Suprapubic skin (tissue), 4 donors: ENCODE measurements at places on chromosomes 13 and 19.

- DNase-seq = no peak
- H3K4me3 ChIP-seq = no peak overlapping the region
- H3K27ac ChIP-seq = no peak overlapping the region
- no peaks in the 10 kb centered on the region for H3K27me3 ChIP-seq
Measured at GRCh38 chr13:20349564-20350381, 117.7 kb upstream of the GJB6 start.

DNA sequence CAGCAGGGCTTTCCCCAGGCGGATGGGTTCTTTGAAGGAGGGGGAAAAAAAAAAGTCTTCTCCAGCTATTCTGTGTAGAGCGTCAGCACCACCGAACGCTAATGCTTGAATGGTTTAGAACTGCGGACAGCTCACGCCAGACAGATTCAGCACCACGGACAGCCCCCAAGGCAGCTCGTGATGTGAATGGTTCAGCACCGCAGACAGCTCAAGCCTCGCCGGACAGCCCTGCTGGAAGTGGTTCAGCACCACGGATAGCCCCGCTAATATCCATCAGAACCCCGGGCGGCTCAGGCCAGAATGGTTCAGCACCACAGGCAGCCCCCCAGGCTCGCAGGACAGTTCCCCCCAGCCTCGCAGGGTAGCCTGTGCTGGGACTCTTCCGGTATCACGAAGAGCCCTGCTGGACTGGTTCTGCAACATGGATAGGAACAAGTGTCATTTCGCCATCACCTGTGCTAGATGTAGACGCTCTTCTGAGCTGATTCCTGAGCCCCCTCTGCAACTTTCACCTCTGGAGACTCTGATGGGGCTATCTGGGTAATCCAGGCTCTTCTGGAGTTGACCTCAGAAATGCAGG, 4.9 kb upstream of the SMIM17 start:
- no peaks in the 10 kb centered on the region for H3K4me1 ChIP-seq
- no peak overlapping the region for H3K4me3 ChIP-seq
- DNase-seq = no peak
- peaks cover 12% of the 10 kb centered on the region for H3K27me3 ChIP-seq

- no peak for DNase-seq
- no peak overlapping the region for H3K4me3 ChIP-seq
Measured at GRCh38 chr13:88459331-88459730, 788.2 kb downstream of the SLITRK5 start.

GRCh38 chr19:16405091-16405490, 66.7 kb downstream of the EPS15L1 start:
- H3K27ac ChIP-seq = peak overlapping the region; percentile 52
- H3K4me1 ChIP-seq = peaks cover 4% of the 10 kb centered on the region
- H3K4me3 ChIP-seq = no peak overlapping the region
- DNase-seq = no peak
- peaks cover 78% of the 10 kb centered on the region for H3K36me3 ChIP-seq

DNA sequence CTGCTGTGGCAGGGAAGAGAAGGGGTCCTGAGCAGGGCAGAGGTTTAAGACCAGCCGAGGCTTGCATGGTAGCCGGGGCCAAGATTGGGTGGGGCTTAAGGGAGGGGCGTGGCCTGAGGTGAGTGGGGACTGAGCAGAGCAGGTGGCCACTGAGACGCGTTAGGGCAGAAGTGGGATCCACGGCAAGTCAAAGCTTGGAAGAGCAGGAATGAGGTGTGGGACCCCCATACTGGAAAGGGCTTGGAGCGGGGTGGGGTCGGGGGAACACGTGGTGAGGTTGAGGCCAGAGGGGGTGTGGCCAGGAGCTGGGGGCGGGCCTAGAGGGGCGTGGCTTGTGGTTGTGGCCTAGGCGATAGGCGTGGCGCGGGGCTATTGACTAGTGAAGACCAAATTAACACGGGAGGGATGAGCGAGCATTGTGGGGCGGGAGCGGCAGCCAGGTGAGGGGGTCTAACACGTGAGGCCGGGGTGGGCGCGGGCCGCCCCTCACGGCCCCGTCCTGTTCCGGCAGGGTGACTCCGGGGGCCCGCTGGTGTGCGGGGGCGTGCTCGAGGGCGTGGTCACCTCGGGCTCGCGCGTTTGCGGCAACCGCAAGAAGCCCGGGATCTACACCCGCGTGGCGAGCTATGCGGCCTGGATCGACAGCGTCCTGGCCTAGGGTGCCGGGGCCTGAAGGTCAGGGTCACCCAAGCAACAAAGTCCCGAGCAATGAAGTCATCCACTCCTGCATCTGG, 3.3 kb downstream of the CFD start:
- H3K27ac ChIP-seq = no peak overlapping the region
- H3K27me3 ChIP-seq = no peaks in the 10 kb centered on the region
- DNase-seq = no peak

GRCh38 chr13:47455626-47456025, 545.4 kb downstream of the SUCLA2 start:
- H3K27ac ChIP-seq = no peak overlapping the region

DNA sequence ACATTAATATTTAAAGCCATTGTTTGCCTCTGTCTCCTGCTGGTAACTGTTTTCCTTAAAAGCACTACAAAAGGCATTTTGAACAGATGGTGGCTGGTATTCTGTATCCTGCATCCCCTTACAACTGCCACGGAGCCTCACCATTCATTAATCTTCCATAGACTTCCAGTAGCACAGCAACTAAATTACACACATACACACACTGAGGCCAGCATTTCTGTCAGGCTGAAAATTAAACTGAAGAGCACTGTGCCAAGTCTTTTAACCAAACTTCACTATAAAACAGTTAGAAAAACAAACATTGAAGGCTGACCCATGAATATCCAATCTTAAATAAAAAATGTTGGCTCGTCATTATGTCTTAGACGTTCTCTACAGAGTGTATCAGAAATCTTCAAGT, 697.8 kb downstream of the DACH1 start:
- no peaks in the 10 kb centered on the region for H3K4me1 ChIP-seq
- H3K27ac ChIP-seq = no peak overlapping the region
- DNase-seq = no peak

GRCh38 chr13:98441056-98441676, 135.7 kb downstream of the STK24 start:
- no peak for DNase-seq
- no peak overlapping the region for H3K4me3 ChIP-seq
- peaks cover 42% of the 10 kb centered on the region for H3K36me3 ChIP-seq
- peaks cover 14% of the 10 kb centered on the region for H3K4me1 ChIP-seq

DNA sequence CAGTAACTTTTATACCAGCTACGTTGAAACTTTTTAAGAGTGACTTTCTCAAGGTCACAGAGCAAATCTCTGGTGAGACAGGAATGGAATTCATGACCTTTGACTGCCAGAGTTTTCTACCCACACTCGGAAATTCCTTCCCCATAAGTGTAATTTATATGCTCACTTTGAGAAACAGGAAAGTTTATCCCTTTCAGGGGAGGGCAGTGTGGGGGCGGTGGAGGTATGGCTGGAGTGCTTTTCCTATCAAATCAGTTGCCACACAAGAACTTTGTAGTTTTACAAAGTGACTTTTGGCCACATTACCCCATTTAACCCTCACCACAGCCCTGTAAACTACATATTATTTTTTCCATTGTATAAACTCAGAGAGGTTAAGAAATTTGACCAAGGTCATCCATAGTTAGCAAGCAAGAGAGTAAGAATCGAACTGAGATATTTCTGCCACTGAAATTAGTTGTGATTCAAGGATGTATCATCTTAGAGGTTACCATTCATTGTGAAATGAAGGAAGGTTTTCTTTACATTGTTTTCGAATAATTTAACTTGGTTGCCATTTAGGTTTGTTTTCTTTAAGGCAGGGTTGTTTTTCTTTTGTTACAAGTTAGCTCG, 5.9 kb downstream of the KLF12 start:
- H3K27me3 ChIP-seq = no peaks in the 10 kb centered on the region
- no peaks in the 10 kb centered on the region for H3K36me3 ChIP-seq
- H3K4me3 ChIP-seq = no peak overlapping the region
- no peak for DNase-seq

DNA sequence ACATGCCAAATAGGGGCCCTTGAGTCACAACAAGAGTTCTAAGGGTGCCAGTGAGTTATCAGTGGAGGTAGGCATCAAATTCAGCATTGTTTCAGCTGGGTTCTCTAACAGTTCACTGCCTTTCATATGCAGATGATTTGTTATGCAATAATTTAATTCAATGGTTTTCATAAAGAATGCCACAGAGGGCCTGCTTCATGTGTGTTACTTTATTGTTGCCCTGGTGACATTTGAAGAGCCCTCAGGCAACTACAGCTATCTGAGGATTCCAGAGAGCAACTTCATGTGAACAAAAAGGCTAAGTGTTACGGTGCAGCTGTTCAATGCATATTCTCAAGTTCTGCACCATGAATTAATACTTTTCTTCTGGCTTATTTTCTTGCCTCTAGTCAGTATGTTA, 43.1 kb upstream of the STARD13 start:
- no peak for DNase-seq
- H3K27ac ChIP-seq = no peak overlapping the region
- H3K27me3 ChIP-seq = no peaks in the 10 kb centered on the region
- peaks cover under 1% of the 10 kb centered on the region for H3K4me1 ChIP-seq
- no peaks in the 10 kb centered on the region for H3K36me3 ChIP-seq

DNA sequence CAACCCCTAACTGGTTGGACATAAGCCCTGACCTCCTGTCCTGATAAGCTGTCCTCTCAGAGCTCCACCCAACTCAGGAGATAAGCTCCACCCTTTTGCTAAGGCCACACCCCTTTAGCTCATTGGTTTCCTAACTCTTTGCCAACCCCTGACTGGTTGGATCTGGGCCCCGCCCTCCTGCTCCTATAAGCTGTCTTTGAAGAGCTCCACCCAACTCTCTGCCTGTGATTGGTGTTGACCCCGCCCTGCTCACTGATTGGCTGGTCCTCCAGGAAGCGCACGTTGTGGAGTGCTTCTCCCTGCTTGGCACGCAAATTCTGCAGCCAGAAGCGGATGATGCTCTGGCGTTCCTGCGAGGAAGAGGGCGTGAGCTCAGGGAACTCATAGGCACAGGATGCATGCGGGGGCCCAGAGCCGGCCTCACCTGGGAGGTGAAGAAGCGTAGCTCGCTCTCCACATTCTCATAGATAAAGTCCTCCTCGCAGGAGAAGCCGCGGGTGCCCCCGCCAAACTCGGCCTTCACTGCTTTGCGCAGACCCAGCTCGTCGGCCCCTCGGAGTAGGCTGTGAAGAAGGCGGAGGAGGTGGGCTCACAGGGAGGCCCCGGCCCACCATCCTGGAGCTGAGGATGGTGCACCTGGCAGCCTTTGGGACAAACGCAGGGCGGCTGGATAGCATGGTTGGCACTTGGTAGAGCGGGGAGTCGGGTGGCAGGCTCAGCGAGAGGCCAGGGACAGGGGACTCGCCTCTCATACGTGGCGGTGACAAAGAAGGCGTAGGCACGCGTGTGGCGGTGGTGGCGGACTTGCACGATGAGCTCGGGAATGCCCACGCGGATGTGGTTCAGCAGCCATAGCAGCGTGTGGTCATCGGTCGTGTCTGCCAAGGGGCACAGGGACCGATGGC, 1.7 kb downstream of the ANO8 start:
- H3K4me1 ChIP-seq = peaks cover 51% of the 10 kb centered on the region
- peaks cover 13% of the 10 kb centered on the region for H3K27me3 ChIP-seq
- H3K27ac ChIP-seq = no peak overlapping the region
- no peaks in the 10 kb centered on the region for H3K36me3 ChIP-seq
- peak; percentile 66 for DNase-seq
- H3K4me3 ChIP-seq = no peak overlapping the region

- no peak for DNase-seq
- H3K4me1 ChIP-seq = peaks cover 4% of the 10 kb centered on the region
- no peak overlapping the region for H3K27ac ChIP-seq
- peaks cover 13% of the 10 kb centered on the region for H3K27me3 ChIP-seq
Measured at GRCh38 chr13:20182231-20182846, 10.4 kb downstream of the GJB2 start.

- no peaks in the 10 kb centered on the region for H3K27me3 ChIP-seq
- no peak overlapping the region for H3K4me3 ChIP-seq
- H3K4me1 ChIP-seq = no peaks in the 10 kb centered on the region
- no peak for DNase-seq
- H3K36me3 ChIP-seq = no peaks in the 10 kb centered on the region
- no peak overlapping the region for H3K27ac ChIP-seq
Measured at GRCh38 chr13:32136061-32136460, 104.5 kb downstream of the FRY start.

DNA sequence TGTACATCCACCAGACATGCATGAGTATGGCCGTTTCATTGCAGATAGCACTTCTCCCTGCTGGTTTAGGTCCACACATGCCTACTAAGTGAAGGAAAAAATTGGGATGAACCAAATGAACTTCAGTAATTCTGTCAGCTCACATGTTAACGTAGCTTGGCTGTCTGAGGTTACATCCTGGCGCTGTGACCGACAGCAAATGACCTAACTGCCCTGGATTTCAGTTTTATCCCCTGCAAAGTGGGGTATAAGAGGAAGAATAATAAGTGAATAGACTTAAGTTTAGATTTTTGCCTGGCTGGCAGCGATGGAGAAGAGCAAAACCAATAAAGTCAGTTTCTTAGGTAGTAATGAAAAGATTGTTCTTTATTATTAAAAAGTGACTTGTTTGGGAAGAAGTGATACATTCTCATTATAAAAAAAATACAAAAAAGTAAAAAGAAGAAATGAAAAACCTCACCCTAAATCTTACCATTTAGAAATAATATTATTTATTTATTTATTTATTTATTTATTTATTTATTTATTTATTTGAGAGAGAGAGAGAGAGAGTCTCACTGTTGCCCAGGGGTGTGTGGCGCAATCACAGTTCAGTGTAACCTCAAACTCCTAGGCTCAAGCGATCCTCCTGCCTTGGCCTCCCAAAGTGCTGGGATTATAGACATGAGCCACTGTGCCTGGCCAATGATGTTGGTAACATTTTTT, 4.2 kb upstream of the RNF113B start:
- H3K4me3 ChIP-seq = no peak overlapping the region
- no peak overlapping the region for H3K27ac ChIP-seq
- no peaks in the 10 kb centered on the region for H3K27me3 ChIP-seq
- H3K4me1 ChIP-seq = no peaks in the 10 kb centered on the region

DNA sequence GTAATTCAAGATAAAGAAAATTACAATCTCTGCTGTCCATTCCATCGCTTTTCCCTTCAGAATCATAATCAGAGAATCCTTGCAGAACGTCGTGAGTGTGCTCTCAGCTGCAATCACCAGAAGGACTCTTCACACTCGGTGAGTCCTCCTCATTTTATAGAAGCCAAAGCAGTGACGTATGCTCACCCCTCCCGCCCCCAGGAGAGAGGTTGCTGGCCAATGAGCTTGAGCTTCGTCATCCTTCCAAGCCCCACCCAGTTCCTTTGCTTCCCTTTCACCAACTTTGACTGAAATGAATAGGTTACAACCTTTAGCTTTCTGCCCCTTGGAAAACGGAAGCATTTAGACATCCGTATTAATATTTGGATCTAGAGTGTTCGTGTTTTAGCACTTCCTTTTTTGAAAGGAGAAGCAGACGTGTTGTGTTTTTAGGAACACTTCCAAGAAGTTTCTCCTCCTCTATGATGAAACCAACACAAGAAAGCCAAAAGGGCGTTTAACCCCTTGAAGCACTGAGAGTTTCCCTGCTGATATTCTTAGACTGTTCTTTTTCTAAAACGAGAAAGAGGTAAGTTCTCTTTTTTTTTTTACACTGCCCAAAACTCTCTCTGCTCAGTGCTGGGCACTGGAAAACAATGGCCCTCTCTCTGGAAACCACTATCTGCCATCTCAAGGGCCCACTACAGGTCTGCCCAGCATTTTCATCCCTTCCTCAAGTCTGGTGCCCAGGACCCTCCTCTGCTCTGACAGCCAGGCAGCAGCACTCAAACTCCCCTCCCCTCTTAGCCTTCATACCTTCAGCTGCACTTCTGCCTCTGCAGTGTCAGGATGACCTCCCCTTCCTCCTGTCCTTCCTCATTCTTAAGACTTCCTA, 44.3 kb upstream of the CEACAM21 start:
- peak overlapping the region; percentile 87 for H3K27ac ChIP-seq
- DNase-seq = peak; percentile 89
- peak overlapping the region; percentile 25 for H3K4me3 ChIP-seq
- H3K27me3 ChIP-seq = peaks cover 24% of the 10 kb centered on the region
- no peaks in the 10 kb centered on the region for H3K36me3 ChIP-seq
- peaks cover 29% of the 10 kb centered on the region for H3K4me1 ChIP-seq
